ENCODE measurements at places on chromosomes 7 and 10.

DNA sequence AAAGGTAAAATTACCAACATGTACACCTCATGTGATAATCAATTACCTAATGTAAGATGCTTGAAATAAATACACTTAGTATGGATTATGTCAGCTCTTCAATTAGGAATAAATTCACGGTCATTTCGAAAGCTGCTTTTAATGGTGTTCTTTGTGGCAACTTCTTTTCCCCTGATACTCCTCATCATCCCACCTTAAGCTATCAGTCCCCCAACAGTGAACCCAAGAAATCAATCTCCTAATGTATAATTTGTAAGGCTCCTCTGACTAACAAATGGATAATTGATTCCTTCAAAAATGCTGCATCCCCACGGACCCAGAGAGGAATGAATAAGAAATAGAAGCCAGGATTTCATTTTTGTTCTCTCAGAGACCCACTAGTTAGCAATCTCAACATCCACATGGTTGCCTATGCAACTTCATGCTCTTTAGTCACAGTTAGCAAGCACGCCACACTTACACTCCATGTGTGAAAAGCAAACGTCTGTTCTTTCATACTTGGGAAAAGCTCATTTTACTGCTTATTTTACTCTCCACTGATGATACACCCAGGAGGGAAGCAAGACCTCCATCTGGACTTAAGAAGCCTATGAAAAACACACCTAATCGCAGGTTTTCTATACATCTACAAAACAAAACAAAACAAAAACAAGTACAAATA lies 70.1 kb downstream of the VPS41 start:
- no peaks in the 10 kb centered on the region for H3K36me3 ChIP-seq
- H3K27ac ChIP-seq = no peak overlapping the region
- H3K27me3 ChIP-seq = no peaks in the 10 kb centered on the region
- DNase-seq = no peak

GRCh38 chr7:7554021-7554432 lies 12.7 kb upstream of the MIOS start:
- no peak overlapping the region for H3K27ac ChIP-seq
- no peaks in the 10 kb centered on the region for H3K36me3 ChIP-seq
- no peaks in the 10 kb centered on the region for H3K4me1 ChIP-seq

DNA sequence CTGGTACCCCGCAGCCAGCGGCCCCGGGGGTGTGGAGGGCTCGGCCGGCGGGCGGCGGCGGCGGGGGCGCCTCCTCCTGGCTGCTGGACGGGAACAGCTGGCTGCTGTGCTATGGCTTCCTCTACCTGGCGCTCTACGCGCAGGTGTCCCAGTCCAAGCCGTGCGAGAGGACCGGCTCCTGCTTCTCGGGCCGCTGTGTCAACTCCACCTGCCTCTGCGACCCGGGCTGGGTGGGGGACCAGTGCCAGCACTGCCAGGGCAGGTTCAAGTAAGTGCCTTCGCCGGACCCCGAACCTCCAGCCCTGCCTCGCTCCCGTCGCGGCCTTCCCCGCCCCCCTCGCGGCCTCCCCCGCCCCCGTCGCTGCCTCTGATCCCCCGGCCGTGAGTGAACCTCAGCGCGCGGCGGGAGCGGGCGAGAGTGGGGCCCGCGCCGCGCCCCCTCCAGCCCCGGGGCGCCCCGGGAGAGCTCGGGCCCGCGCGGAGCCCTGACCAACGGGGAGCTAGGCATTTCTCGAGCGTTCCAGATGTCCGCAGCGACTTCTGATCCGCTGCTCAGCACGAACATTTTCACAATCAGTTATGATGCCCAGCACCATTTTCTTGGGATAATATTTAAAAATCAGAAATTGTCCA lies 727 bp downstream of the ATRNL1 start:
- H3K36me3 ChIP-seq = no peaks in the 10 kb centered on the region
- no peak for DNase-seq
- H3K27ac ChIP-seq = no peak overlapping the region
- no peak overlapping the region for H3K4me3 ChIP-seq

DNA sequence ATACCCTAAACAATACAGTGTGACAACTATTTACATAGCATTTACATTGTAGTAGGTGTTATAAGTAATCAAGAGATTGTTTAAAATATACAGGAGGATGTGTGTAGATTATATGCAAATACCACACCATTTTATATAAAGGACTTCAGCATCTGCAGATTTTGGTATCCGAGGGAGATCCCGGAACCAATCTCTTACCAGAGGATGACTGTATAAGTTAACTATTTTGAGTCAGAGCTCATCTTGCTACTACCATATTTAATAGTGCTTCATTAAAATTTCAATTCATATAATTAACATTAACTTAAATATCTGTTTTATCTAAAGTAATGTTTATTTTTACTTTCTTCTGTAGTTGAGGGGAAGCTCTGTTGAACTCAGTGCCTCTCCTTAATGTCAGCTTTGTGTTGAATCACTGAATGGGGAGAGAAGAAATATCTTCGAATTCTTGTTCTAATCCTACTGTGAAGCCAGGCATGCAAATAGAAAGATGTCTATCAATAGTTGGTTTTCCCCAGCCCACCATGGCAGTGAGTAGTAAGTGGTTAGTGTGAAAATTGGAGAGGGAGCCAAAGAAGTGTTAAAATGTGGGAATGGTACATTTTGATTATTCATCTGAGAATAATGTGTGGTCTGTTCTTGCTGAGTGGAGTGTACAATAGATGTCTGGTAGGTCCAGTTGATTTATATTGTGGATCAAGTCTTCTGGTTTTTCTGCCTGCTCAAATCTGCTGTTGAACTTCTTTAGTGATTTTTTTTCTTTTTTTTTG lies 90.1 kb upstream of the CYP26C1 start:
- H3K4me1 ChIP-seq = no peaks in the 10 kb centered on the region
- no peaks in the 10 kb centered on the region for H3K27me3 ChIP-seq
- DNase-seq = no peak
- no peaks in the 10 kb centered on the region for H3K36me3 ChIP-seq
- H3K4me3 ChIP-seq = no peak overlapping the region
- no peak overlapping the region for H3K27ac ChIP-seq

DNA sequence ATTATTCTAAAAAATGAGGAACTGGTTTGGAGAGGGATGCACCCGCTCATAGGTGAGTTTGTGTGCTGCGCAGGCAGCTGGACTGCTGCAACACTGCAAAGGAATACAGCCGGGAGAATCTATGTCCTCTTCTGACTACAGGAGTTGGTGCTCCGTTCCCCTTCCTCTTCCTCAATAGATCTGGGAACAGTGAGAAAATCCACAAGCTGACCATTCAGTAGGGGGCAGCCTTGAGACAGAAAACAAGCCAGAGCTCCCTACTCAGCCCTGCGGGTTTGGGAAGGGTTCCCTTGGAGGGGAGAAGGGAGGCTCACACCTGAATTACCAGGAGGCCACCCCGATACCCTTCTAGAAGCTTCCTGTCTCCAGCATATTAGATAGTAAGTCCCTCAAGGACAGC lies 87.3 kb upstream of the FOXI2 start:
- no peak for DNase-seq
- no peaks in the 10 kb centered on the region for H3K27me3 ChIP-seq
- no peak overlapping the region for H3K4me3 ChIP-seq

DNA sequence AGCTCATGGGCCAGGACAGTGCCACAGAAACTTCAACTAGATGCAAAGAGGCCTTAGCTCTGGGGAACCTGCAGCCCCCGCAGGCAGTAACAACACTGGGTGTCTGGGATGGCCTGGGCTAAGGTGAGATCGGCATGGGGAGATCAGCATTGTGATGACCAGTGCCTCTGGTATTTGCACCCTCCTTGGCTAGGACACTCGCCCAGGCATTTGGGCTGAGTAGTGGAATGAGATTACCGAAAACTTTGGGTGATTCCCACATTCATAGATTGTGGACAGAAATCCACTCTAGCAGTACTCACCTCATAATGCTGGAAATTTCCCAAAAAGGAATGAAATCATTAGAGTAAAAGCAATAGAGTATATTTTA lies 70.6 kb upstream of the ZMIZ2 start:
- no peaks in the 10 kb centered on the region for H3K4me1 ChIP-seq
- peaks cover 79% of the 10 kb centered on the region for H3K36me3 ChIP-seq
- H3K27ac ChIP-seq = no peak overlapping the region
- H3K4me3 ChIP-seq = no peak overlapping the region
- DNase-seq = no peak

- no peak for DNase-seq
- no peaks in the 10 kb centered on the region for H3K4me1 ChIP-seq
- no peaks in the 10 kb centered on the region for H3K36me3 ChIP-seq
- H3K4me3 ChIP-seq = no peak overlapping the region
Measured at GRCh38 chr10:78690354-78691111, 378.2 kb upstream of the ZMIZ1 start.

- H3K4me1 ChIP-seq = peaks cover 10% of the 10 kb centered on the region
- DNase-seq = no peak
- H3K4me3 ChIP-seq = no peak overlapping the region
- no peak overlapping the region for H3K27ac ChIP-seq
- no peaks in the 10 kb centered on the region for H3K36me3 ChIP-seq
- H3K27me3 ChIP-seq = no peaks in the 10 kb centered on the region
Measured at GRCh38 chr10:32985775-32986350, 27.8 kb upstream of the ITGB1 start.

- no peak overlapping the region for H3K27ac ChIP-seq
- H3K4me3 ChIP-seq = peak overlapping the region; percentile 24
- H3K4me1 ChIP-seq = no peaks in the 10 kb centered on the region
- peaks cover 4% of the 10 kb centered on the region for H3K27me3 ChIP-seq
- H3K36me3 ChIP-seq = no peaks in the 10 kb centered on the region
Measured at GRCh38 chr10:101311185-101312066, 42.5 kb upstream of the BTRC start.

DNA sequence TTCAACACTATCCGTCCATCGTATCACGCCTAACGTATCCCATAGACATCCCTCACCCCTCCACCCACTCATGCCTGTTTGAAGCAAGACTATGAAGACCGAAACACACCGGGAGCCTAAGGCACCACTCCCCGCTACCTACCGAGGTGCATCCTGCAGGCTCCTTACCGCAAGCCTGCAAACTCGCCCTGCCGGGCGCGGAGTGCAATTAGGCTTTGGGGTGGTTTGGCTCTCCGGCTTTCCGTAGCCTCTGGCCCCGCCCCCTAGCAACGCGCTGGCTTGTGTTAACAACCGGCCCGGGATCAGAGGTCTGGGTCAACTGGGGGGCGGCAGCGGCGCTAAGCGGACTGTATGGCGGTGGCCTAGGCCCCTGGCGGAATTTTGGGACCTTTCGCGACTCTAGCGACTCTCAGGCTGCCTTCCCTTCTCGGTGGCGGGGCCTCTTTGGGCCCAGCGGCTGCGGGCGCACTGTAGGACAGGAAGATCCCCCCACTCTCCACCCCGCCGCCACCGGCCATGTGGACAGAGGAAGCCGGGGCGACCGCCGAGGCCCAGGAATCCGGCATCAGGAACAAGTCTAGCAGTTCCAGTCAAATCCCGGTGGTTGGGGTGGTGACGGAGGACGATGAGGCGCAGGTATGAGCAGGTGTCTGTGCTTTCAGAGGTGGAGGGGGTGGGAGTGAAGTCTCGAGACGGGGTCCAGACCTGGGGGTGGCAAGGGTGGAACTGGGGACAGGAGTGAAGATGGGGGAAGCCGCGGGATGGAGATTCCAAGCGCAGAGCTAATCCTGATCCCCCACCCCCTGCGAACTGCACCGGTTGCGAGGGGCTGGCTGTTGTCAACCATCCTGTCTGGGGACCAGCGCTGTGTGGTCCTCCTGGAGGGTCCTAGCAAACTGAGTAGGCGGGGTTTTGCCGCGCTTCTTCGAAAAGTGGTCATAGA lies at the start of gene CFAP69:
Gene CFAP69, plus strand, starts transcription at position 266 of the 943 bp plus-strand sequence. Its CDS starts 251 bp downstream, at position 517.
- no peaks in the 10 kb centered on the region for H3K27me3 ChIP-seq
- H3K36me3 ChIP-seq = peaks cover 3% of the 10 kb centered on the region
- H3K4me1 ChIP-seq = peaks cover 8% of the 10 kb centered on the region
- DNase-seq = peak; percentile 81

DNA sequence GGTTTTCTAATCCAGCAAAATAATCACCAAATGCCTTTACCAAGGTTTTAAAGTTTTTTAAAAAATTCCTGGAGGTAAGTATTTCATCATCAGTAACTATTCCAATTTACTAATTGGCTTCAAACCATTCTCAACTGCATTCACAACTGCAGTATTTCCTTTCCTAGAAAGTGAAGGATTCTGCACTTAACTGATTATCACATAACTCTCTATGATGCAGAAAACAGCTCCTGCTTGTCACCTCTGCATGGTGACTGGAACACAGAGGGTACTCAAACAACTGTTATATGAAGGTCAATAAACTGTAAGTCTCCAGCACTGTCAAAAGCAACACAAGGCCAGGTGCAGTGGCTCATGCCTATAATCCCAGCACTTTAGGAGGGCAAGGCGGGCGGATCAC lies 42.6 kb downstream of the SRPK2 start:
- no peaks in the 10 kb centered on the region for H3K27me3 ChIP-seq
- H3K27ac ChIP-seq = no peak overlapping the region
- H3K4me1 ChIP-seq = peaks cover 32% of the 10 kb centered on the region
- H3K36me3 ChIP-seq = no peaks in the 10 kb centered on the region
- no peak for DNase-seq

DNA sequence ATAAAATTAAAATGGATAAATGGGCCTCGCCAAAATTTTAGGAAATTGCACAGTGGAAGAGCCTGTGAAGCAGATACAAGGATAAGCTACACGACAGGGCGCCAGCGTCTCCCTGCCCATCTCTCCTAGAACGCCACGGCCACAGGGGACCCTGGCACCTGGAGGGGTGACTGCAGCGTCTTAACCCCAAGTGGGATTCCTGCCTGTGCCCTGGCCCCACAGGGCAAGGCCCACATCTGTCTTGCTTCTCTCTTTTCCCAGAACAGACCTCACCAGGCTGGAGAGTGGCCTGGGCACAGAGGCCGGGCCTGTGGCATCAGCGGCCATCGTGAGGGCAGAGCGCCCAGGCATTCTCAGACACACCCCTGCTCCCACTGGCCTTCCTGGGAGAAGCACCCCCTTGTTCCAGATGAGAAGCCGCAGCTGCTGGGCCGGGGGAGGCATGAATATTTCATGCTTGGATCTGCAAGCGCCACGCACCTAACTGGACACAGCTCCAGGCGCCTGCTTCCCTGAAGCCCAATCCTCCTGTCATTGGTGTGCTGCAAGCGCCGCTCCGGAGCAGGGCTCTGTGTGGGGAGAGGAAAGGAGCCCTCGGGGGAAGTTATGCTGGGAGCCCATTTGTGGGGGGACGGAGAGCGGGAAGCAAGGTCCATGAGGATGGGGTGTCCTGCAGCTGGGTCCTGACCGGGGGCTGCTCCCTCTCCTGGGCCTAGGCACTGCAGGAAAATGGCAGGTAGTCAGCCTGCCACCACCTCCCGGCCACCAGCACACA lies 153.5 kb downstream of the ELFN1 start:
- no peak overlapping the region for H3K4me3 ChIP-seq
- H3K27me3 ChIP-seq = no peaks in the 10 kb centered on the region
- no peak for DNase-seq
- peaks cover 25% of the 10 kb centered on the region for H3K4me1 ChIP-seq
- no peaks in the 10 kb centered on the region for H3K36me3 ChIP-seq

- no peak overlapping the region for H3K4me3 ChIP-seq
- no peak overlapping the region for H3K27ac ChIP-seq
- H3K27me3 ChIP-seq = peaks cover 3% of the 10 kb centered on the region
- DNase-seq = no peak
- no peaks in the 10 kb centered on the region for H3K36me3 ChIP-seq
- H3K4me1 ChIP-seq = no peaks in the 10 kb centered on the region
Measured at GRCh38 chr10:60906411-60906810, 37.6 kb downstream of the RHOBTB1 start.

Measured in naive thymus-derived CD4-positive, alpha-beta T cell (primary cell).